Kasumi-1 (cell line): ENCODE measurements at places on chromosomes 11 and 22.

DNA sequence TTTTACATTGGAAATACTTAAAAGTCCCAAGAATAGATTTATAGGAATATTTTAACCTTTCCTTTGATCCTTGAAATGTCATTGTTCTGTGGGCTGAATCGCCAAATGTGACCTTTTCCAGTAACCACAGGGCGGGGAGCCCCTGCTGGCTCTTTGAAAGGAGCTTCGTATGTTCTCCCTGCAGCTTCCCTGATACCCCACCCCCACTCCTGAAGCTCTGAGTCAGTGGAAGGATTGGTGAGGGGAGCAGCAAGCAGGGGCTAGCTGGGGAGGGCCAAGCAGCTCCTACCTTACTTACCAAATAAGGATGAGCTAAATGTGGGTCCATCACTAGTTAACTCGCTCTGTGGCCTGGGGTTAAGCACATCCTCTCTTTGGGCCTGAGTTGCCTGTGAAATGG, 87.7 kb downstream of the CHST1 start:
- no peak for DNase-seq

DNA sequence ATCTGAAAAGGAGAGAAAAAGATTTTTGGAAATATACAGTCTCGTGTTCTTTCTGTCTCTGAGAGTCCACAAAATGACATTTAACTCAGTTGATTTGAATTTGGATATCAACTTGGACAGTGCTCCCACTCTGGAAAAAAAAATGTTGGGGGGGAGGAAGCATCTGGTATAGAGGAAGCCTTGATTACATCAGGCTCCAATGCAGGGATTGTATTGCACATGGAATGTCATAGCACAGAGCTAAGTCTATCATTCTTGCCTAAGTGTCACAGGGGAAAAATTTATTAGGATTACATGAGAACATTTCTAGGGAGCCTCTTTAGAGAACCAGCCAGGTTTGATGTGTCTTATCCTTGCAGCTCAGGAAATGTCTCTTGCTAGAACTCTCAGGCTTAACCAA, 23.0 kb downstream of the MS4A6A start:
- DNase-seq = no peak

DNA sequence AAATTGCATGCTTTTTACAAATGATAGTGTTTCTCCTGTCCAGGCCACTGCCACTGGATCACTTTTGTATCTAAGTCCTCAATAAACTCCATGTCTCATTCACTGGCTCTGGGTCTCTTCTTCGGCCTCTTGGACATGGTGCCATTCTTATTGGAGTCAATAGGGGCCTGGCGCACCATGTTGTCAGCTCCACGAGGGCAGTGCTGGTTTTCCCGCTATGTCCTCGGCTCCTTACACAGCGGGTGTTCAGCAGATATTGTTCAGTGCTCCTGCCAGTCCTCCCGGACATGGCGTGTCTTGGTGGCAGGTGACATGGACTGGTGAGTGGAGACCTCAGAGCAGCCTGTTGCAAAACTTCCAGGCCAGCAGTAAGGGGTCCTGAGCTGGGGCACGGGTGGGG, 3.6 kb upstream of the FAM118A start:
- no peak for DNase-seq

DNA sequence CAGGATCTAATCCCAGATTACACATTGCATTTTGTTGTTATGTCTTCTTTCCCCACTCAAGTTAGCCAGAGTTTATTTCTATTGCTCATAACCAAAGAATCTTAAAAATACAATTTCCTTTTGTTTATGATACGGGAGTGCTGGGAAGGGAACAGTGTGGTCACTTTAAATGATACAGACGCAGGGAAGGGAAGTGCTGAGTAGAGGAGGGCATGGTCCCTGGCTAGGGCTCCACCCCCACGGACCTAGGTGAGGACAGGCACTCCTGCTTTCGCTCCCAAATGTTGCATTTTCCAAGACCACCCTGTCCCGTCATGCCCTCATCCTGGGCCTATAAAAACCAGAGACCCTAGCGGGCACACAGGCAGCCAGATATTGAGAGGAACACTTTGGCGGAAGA, 30.6 kb upstream of the NARS2 start:
- no peak for DNase-seq

DNA sequence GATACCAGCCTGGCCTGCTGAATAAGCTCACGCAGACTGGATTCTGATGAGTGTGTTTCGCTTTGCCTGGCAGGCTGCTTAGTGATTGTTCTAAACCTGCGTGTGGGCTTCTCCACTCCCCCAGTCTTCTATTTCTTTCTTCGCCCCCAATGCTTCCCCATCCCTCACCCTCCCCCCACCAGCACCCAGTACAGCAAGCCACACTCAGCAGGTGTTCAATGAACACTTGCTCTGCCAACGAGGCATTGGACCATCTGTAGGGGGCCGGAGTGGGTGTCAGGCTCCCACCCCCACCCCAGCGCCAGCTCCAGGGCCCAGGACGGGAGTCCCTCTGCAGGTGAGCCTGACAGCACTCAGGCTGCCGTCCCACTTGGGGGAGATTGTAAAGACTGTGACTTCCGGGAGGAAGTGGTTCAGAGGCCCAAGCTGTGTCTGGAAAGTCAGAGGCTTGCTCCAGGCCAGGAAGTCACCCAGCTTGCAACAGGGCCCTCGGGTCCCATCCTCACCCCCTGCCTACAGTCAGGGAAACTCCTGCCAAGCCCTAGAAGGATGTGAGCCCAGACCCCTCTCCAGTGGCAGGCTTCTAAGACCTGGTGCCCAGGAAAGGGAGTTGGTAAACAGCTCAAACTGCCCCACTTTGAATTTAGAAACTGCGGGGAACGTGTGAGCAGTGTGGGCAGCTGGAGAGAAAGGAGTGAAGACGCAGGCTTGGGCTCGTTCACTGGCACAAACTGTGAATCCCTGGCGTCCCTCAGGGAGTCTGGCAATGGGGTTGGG, 66.3 kb upstream of the PRDM11 start:
- peak; percentile 90 for DNase-seq

DNA sequence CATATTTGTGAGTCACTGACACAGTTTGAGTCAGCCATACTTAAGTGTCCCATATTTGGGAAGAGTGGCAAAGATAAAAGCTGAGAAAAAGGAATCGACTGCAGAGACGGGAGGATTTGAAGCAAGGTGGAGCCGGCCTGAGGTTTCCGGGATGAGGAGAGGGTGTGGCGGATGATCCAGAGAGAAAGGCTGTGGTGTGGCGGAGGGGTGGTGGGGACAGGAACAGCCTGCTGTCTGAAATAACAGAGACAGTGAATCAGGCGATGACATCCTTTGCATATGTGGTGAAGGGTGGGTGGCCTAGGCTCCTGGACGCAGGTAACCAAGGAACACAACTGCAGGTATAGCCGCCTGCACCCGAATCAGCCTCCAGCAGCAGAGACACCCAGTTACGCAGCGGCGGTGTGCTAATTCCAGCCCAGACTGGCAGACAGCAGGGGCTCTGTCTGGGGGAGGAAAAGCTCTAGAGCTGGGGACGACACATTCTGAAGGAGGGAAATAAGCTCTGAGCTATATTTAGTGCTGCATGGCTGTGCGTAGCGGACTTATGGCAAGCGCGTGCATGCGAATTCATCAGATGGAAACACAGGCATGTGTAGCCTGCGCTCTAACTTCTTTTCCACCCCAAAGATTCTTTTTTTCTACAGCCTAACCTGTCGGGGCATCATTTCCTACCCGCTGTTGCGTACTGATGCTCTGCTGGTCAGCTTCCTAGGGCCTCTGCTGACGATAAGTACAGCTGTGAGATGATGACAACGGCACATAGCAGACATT, 62.7 kb upstream of the BARX2 start:
- DNase-seq = no peak

DNA sequence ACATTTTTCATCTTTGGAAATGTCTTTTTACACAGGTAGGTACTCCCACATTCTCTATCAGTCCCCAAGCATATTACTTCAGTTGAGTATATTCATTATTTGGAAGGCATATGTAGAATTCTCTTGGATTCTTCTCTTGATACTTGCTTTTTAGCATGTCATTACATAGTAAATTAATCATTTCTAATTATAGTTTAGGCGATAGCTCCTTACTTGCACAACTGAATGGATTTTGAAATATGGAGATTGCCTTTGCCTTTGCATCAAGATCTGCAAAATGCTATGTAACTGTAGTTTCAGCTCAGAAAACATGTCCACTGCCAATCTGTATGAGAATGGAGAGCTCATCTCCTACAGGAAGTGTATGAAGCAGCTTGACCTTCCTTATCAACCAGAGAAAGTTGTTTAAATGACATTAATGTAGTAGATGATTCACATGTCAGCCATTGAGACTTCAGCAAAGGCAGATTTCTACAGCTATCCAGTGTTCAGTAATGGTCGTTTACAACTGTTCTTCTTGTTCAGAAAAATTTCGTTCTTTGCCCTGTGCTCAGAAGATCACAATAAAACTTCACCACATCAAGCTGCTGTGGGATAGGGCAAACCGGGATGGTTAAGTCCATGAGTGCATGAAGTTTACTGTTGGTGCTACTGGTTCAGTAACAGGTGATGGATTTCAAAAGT, 61.6 kb downstream of the PPP6R3 start:
- DNase-seq = no peak

GRCh38 chr22:47407461-47408025, 645.1 kb downstream of the TBC1D22A start:
- DNase-seq = no peak

DNA sequence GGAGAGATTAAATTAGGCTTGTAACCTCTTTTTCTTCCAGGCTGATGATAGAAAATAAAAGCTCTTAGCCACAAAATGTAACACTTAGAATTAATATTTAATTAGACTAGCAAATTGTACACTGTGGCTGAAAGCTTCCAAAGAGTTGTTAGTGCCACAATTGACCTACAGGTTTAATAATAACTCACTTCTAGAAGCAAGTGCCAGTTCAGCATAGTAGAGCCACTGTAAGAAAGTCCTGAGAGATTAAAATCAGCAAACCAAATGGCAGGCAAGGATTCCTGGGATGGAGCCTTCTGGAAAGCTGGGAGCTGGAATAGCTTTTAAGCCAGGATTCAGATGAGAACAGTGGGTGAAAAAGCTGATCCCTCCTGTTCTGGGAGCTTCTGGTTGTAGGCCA, 131.0 kb downstream of the ELP4 start:
- DNase-seq = no peak
